A549 treated with CpdA at 1 μM for 4 hours (cell line): ENCODE measurements at places on chromosomes 13 and 19. TPM values are rescaled to one million over a fixed set of nuclear protein-coding genes. Genes with fewer than 3 reads are reported as not detected.

The SIGLECL1 gene
- not detected in 5 replicates for total RNA-seq

The RB1 gene
- total RNA-seq, result 13.9 to 21.4 TPM (median 14.9 TPM) in 5 replicates

The ZNF726 gene
- total RNA-seq, result 0.35 to 1.3 TPM (median 0.58 TPM) in 5 replicates

The ZNF534 gene
- total RNA-seq, result not detected in 5 replicates

The SPACA4 gene
- 0.07 TPM in 1 of 5 replicates, not detected in the others for total RNA-seq

The ZSCAN1 gene
- not detected in 5 replicates for total RNA-seq

The KCNRG gene
- 0.42 to 0.72 TPM (median 0.53 TPM) in 5 replicates for total RNA-seq

The SIGLEC12 gene
- total RNA-seq, result not detected in 5 replicates

The TMC4 gene
- total RNA-seq, result 0.24 to 1.5 TPM (median 1.3 TPM) in 5 replicates

The ZIK1 gene
- not detected in 5 replicates for total RNA-seq

The GDF15 gene
- total RNA-seq, result 32.5 to 82.2 TPM (median 56.6 TPM) in 5 replicates
